Adrenal gland (tissue), 19 donors: ENCODE measurements at places on chromosomes 11 and 22. TPM values are rescaled to one million over a fixed set of nuclear protein-coding genes. Genes with fewer than 3 reads are reported as not detected.

- H3K4me3 ChIP-seq, result peak overlapping the region; percentile 75
- no peaks in the 10 kb centered on the region for H3K27me3 ChIP-seq
Measured at GRCh38 chr11:100686476-100687053, 523 bp upstream of the ARHGAP42 start.

DNA sequence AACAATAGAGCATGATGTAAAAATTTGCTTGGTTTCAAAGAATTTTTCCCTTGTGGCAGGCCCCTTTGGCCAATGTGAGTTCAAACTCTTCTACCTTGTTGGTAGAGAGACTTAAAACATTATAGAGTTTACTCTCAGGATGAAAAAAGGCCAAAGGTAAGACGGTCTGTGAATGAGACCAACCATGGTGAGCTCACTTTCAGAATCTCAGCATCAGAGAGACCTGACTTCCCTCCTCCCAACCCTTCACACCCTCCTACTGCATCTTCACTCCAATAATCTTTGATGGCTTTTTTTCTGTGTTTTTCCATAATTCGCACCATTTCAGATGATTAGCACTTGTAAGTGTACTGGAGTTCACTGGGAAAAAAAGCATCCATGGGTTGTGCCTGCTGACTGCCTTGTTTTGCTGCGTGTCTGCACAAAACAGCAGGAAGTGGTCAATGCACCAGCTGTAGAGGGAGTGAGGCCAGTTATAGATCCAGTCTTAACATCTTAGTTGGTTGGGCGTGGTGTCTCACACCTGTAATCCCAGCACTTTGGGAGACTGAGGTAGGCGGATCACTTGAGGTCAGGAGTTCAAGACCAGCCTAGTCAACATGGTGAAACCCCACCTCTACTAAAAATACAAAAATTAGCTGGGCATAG lies 64.1 kb downstream of the SLC1A2 start:
- H3K27me3 ChIP-seq, result no peaks in the 10 kb centered on the region
- no peak for DNase-seq
- no peak overlapping the region for H3K4me3 ChIP-seq
- peaks cover 17% of the 10 kb centered on the region for H3K4me1 ChIP-seq
- H3K36me3 ChIP-seq, result no peaks in the 10 kb centered on the region

CHRNA10 gene
- 0.51 TPM for total RNA-seq

- no peak for DNase-seq
- no peaks in the 10 kb centered on the region for H3K36me3 ChIP-seq
- H3K4me1 ChIP-seq, result peaks cover 45% of the 10 kb centered on the region
- no peak overlapping the region for H3K4me3 ChIP-seq
- H3K27ac ChIP-seq, result no peak overlapping the region
Measured at GRCh38 chr11:72816404-72816990, 2.3 kb downstream of the ATG16L2 start.

- H3K36me3 ChIP-seq, result no peaks in the 10 kb centered on the region
- no peak overlapping the region for H3K4me3 ChIP-seq
- no peaks in the 10 kb centered on the region for H3K4me1 ChIP-seq
- DNase-seq, result peak; percentile 31
Measured at GRCh38 chr11:79100093-79100910, 340.5 kb downstream of the TENM4 start.
